ENCODE measurements at places on chromosomes 5 and 9. TPM values are rescaled to one million over a fixed set of nuclear protein-coding genes. Genes with fewer than 3 reads are reported as not detected.

Gene HRH2
- 40.5 TPM for total RNA-seq

Gene IQGAP2
- total RNA-seq = 7.0 TPM

Gene DYNC2I2
- total RNA-seq = 35.1 TPM

Gene CYLC2
- total RNA-seq = not detected

Gene PCDHB9
- 1.1 TPM for total RNA-seq

Gene CCDC192
- total RNA-seq = not detected

Gene ARL10
- total RNA-seq = 6.6 TPM

Gene ZDHHC11
- total RNA-seq = 18.4 TPM

Gene BHMT2
- 10.3 TPM for total RNA-seq

DNA sequence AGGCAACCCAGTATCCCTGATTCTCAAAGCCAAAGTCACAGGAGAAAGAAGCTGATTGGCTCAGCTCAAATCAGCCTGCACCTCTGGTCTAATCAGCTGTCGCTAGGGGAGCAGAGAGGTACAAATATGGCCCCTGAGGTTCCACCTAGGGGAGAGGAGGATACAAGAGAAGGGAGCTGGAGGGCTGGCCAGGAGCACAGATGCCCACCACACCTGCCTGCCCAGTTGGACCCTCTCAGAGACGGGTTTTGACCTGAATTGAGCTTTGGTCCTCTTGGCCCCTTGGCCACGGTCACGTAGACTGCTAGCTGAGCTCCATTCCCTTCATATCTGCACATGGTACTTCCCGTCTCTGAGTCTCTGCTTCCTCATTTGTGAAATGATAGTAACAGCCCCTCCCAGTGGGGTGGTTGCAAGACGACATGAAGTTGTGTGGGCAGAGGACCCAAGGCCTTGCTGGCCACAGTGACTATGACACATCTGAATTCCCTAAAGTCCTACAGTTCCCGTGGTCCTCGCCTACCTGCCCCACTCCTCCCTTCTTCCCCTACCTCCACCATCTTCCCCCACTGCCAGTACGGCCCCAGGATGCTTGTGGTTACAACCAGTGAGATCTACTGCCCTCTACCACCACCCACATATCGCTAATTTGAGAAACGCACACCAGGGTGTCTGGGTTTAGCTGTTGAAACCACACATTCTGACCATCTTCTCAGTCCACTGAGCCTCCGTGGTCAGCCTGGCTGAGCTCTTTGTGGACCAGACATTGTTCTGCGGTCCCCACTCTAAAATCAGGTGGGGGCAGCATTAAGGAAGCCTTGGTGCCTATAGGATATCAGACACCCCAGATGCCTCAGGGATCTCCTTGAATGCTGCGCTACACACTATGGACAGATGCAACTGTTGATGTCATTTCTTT lies 60.3 kb upstream of the NEK6 start:
- DNase-seq = no peak

DNA sequence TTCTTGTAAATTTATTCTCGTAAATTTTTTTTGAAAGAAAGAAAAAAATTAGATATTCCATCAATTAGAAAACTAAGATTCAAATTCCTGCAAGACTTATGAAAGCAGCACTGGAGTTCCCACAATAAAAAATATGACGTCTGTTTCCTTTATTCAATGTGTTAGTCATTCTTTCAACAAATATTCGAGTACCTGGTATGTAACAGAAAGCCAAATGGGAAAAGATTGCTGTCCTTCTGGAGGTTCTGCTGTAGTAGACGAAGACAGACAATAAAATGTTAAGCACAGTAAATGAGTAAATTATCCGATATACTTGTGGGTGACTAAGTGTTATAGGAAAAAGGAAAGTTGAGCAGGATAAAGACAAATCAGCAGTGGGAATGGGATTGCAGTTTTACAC lies 92.2 kb downstream of the ADAMTSL1 start:
- DNase-seq = no peak

DNA sequence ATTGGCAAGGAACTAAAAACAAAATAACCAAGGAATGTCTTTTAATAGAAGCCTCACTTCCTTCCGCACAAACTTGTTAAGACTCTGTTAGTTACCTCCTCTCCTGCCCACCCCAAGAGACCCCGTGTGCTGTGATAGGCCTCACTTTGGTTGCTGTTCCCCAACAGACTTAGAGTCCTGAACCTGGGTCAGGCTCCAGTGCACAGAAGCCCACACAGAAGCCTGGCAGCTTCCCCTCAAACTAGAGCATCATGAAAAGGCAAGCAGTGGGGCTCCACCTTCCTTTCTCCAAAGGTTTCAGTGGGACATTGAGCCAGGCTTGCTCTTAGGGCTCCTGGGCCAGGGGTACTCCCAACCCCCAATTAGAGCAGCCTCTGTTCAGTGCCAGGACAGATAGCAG lies 230.5 kb downstream of the ESM1 start:
- no peak for DNase-seq

- DNase-seq = peak; percentile 13
These were observed 6.8 kb downstream of the FGF18 start for GRCh38 chr5:171426266-171426665.

- peak; percentile 55 for DNase-seq
These were observed 17.7 kb upstream of the RNF180 start for GRCh38 chr5:64147849-64148441.

DNA sequence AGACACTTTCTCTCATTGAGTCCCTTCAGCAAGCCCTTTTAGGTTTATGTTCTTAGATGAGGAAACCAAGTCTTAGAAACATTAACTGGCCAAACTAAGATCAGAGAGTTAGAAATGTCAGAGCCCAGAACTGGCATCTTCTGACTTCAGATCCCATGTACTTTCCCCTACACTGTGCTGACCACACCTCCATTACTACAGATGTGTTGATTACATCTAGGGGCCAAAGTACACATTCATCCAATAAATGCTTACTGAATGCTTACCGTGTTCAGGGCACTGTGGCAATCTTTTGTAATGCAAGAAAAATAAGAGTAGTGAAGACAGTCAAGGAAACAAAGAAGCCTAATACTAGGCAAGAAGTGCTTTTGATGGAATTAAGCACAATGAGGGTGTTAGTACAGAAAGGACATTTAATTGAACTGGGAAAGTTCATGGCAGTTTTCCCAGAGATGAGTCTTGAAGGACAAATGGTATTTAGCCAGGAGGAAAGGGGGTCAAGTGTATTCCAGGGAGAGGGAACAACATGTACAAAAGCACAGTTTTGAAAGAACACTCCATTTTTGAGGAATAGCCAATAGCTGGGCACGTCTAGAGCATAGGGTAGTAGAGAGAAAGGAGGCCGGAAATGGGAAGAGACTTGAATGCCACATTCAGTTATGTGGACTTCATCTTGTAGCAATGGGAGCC lies 89.7 kb upstream of the CDKN2B start:
- no peak for DNase-seq

DNA sequence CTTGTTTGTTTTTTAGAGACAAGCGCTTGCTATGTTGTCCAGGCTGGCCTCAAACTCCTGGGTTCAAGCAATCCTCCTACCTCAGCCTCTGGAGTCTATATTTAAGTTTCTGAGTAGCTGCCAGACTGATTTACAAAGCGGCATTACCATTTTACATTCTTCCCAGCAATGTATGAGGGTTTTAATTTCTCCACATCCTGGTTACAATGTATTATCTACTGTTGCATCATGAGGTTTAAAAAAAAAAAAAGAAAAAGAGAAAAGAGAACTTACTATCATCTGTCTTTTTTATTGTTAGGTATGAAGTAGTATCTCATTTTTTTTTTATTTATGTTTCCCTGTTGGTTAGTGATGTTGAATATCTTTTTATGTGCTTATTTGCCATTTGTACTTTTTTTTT lies 18.9 kb upstream of the CLINT1 start:
- DNase-seq = no peak

GRCh38 chr5:172585114-172585513 lies 55.9 kb upstream of the NEURL1B start:
- DNase-seq = peak; percentile 44

DNA sequence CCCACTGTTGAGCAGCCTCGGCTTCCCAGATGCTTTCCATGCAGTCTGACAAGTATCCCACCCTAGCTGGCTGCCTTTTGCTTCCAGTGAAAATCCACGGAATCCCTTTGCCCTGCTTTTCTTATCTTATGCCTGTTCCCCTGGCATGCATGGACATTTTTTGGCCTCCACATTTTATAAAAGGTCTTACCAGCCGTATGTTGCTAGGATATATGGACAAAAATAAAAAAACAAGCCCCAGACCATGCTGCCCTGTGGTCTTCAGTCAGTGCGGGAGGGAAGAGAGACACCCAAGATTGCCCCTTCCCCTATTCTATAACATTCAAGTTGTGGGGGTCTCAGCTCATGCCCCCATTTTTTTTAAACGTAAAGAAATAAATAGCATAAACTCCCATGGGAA lies 129.6 kb downstream of the COL23A1 start:
- DNase-seq = no peak

DNA sequence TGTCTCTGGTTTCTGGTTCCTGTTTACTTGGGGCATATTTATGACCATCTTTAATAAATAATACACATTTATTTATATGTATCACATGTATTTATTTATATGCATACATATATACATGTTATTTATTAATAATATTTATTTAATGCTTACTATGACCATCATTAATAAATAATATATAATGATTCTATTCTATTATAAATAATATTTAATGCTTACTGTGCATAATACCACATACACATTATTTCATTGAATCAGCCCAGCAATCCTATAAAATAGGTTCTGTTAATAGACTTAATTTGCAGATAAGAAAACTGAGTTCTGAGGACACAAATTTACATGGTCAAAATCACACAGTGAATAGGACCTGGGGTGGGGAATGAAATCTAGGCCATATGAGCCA lies 24.2 kb downstream of the ACTBL2 start:
- no peak for DNase-seq

- DNase-seq = no peak
These were observed 21.2 kb upstream of the RNU6ATAC start for GRCh38 chr9:134185536-134186011.

DNA sequence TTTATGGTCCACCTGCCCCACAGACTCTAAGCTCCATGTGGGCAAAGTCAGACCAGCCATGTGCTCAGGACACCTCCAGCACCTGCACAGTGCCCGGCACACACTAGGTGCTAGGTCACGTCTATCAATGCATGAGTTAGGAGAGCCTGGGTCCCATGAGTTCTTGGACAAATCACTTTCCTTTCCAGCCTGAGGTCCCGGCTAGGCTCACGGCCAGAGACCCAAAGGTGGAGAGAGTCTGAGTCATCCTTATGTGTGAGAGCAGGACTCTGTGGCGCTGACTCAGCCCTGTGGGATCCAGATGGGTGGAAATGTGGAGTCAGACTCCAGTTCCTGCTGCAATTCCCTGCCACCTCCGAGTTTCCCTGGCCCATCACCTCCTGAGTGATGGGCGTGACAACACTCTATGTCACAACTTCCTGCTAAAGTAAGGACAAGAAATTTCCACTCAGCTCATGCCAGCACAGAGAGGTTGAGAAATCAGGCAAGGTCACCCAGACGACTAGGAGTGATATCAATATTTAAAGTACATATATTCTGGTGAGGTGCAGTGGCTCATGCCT lies 2.5 kb upstream of the ST6GALNAC4 start:
- DNase-seq = peak; percentile 82

DNA sequence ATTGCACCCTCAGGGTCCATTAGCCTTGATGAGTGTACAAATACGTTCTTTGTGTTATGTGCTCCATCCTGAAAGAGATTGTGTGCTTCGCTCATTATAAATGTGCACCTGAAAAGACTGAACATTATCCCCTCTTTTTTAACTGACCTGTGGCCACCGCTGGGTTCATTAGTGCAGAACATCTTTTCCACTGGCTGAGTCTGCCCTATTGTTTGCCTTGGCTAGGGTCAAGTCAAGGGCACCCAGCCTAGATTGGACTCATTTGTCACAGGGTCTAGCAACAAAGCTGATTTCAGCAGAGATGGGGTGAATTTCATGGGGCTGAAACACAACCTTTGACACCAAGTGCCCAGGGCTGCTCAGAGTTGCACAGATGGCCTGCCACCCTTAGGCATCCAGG lies 764.1 kb upstream of the ARRDC3 start:
- no peak for DNase-seq

DNA sequence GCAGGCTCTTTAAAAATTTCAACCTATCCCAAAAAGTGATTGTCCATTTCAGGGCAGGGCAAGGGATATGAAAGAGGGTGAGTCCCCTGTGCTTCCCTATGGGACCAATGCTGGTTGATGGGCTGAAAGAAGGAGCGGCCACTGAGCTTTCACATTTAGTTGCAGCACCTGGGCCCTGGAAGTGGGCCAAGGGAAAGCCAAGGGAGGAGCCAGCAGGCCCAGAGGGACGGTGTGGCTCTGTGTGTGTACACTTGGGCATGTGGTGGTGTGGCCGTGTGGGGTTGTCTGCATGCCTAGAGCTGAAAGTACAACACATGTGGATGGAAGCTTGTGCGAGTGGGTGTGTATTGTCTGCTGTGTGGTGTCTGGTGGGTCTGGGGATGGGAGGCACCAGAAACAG lies 14.0 kb upstream of the PSMD5 start:
- no peak for DNase-seq

- DNase-seq = no peak
These were observed 397.8 kb downstream of the MED10 start for GRCh38 chr5:5980538-5980895.

GRCh38 chr5:131171276-131171810 lies 599 bp downstream of the LYRM7 start:
- DNase-seq = no peak

GRCh38 chr5:6875376-6875775 lies 162.1 kb downstream of the TENT4A start:
- DNase-seq = no peak

GRCh38 chr5:447501-447900 lies 4.5 kb downstream of the EXOC3 start:
- peak; percentile 12 for DNase-seq

DNA sequence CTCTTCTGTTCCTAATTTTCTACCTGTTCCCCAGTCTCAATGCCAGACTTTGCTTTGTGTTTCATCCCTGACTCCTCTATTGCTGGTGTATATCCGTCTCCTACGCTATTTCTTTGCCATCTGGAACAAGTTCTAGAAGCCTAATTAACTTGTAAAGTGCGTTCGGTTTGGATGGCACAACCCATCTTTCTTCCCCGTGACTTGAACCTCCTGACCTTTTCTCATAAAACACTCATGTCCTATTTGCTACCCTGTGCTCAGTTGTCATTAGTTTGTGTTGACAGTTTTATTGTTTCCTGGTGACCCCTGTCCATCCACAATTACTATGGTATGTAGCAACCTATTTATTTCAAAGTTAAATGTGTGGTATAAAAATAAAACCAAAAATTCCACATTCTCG lies 323.5 kb downstream of the TLE4 start:
- DNase-seq = no peak

- DNase-seq = no peak
These were observed 247.2 kb downstream of the FSTL4 start for GRCh38 chr5:133364936-133365707.

GRCh38 chr5:58273711-58274110 lies 186.2 kb downstream of the PLK2 start:
- no peak for DNase-seq
